ENCODE measurements at places on chromosomes 1 and 21.
A peak's percentile ranks its signal among the peaks of the same experiment; 100 is the strongest.

- no peak for DNase-seq
These were observed 10.9 kb upstream of the HES5 start for GRCh38 chr1:2540816-2541492.

- DNase-seq, result no peak
These were observed 4.9 kb downstream of the CSTB start for GRCh38 chr21:43771199-43771675.

- DNase-seq, result peak; percentile 70
These were observed 36.2 kb upstream of the KCNA10 start for GRCh38 chr1:110554871-110555801.

- no peak for DNase-seq
These were observed 93.0 kb downstream of the SPATA46 start for GRCh38 chr1:162283657-162284056.

DNA sequence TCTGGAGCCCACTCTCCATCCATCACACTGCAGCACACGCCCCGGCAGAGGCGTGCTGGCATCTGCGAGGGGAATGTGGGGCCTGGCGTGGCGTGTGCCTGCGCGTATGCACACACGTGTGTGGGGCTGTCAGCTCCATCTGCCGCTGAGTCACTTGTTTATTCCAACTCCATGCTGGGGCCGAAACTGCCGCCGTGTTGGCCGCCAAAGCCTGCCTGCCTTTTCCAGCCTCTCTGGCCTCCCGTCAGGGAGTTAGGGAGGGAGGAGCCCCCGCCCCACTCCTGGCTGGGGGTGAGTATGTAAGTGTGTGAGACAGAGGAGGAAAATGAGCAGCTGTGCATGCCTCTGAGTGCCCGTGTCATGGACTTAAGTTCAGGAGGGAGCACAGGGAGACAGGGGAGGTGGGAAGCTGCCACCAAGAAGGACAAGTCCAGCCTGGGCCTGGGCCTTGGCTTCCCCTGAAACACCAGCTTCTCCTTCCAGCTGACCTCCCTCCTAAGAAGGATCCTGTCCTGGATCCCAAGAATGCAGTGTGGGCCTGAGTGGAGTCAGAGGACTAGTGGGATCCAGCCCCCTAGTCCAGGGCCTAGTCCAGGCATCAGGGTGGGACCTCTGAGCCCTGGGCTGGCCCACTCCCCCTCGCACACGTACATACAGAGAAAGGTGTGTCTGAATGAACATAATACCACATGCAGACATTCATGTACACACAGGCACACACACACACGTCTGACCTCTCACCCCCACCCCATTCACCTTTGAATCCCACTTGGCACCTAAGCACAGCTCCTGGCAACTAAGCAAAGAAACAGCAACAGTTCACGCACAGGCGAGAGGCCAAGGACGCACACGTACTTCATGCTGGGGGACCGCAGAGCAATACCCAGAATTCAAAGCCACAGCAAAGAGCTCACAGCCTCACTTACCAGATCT, 24.7 kb downstream of the MEF2D start:
- DNase-seq, result no peak

GRCh38 chr1:201916649-201917249, 28.1 kb downstream of the SHISA4 start:
- DNase-seq, result peak; percentile 48

GRCh38 chr1:26225033-26225831, 8.8 kb upstream of the CEP85 start:
- no peak for DNase-seq

- no peak for DNase-seq
These were observed 81.3 kb downstream of the CLIC4 start for GRCh38 chr1:24826510-24826909.

DNA sequence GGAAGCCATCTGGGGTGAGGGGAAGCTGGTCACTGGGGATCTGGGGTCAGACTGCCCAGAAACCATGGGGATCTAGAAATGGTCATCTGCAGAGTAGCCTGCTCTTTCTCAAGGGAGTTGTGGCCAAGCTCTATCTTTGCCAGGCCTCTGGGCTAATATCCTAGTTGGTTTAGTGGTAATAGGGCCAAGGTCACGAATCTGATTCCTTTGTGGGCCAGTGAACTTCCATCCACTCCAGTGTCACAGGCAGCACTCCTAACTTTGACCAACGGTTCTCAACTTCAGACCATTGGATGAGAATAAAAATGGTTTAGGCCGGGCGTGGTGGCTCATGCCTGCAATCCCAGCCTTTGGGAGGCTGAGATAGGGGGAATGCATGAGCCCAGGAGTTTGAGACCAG, 28.1 kb upstream of the PPP2R5A start:
- DNase-seq, result no peak

GRCh38 chr1:117611894-117612483, 6.1 kb downstream of the TENT5C start:
- no peak for DNase-seq

- DNase-seq, result no peak
These were observed 25.1 kb downstream of the TMEM201 start for GRCh38 chr1:9613625-9614299.

GRCh38 chr1:155195201-155196102, 12.2 kb downstream of the THBS3 start:
- DNase-seq, result peak; percentile 41

DNA sequence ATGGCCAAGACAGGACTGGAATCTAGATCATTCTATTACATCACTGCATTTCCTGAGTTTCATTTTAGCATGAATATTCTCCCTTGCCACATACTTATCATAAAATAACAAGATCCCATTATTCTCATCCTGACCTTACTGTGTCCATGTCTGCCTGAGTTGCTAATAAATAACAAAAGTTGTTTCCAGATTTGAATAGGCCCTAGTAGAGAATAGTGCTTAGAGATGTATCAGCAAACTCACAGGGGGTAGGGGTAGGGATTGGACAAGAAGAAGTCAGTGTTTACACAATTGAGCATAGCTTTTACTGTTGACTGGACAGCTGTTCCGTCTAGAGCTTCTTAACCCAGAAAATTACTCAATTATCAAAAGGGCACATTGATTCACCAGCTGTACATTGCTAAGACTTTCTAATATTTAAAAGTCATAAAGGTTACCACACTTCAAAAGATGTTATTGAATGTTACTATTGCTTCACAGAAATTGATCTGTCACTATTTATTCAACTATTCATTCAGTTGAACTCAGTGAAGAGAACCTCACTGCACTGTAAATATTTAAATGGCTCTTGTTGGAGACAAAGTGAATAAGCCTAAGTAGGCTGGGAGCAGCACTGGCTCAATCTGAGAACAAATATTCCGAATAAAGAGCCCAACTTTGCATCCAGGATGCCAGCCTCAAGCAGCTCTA, 121.9 kb downstream of the NRIP1 start:
- peak; percentile 75 for DNase-seq

DNA sequence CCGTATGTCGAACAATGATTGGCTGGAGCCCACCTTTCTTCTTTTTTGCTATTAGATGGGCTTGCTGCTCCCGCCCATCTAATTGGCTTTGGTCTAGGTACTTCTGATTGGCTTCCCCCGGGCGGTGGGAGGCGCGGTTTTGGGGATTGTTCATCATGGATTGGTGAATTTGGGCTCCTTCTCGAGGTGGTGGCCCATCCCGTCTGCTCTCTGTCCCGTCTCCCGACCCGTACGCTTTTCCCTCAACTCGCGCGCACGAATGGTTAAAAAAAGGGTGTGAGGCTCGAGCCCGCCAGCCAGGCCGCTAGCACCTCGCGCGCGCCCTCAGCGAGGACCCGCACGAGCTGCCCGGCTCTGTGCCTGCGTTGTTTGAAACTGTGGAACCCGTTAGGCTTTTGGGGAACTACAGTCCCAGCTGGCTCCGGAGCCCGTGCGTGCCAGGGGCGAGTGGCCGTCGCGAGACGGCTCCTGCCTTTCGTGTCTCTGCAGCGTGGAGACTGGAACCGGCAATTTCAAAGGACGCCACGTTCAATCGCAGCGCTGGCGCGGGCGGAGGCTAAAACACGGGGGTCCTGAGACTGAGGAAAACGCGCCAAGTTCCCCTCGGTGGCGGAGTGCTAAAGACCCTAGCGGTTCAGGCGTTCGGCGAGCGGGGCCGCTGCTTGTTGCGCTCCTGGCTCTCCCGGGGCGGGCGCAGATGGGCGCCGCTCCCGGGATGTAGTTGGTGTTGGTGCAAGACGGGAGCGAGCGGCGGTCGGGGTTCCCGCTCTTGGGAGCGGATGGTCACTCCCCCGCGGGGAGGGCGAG, at the start of gene USP1:
TSS of gene USP1 (plus strand) at position 584 of the 807 bp plus-strand sequence. CDS start 2,819 bp downstream, outside the sequence.
- DNase-seq, result peak; percentile 100

- DNase-seq, result no peak
These were observed 33.0 kb upstream of the EPS8L3 start for GRCh38 chr1:109796484-109797302.

DNA sequence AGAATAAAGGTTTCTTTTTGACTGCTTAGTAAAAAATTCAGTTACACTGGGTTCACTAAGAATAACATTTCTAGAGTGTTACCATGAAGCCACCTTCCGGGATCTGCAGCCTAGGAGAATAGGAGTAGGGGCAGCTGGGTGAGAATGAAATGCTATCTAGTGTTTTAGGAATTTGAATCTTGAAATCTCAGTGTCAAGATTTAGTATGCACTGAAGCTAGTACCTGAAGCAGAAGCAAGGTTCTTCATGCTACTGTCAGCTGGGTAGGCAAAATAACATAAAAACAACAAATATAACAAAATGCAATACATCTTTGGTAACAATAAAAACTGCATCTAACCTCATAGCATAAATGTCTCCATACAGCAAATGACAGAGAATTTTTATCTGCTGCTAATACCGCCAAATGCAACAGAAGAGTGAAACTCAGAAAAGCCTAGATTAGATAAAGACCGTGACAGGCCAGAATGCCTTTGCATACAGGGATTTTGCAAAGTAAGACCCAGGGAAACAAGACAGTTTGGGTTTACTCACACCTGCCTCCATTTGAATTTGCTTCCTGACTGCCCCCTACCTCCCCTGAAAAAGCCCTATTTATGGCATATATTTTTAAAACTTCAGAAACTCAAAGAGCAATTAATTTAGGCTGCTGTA, 58.2 kb downstream of the GADD45A start:
- DNase-seq, result no peak

- DNase-seq, result no peak
These were observed 82.1 kb downstream of the OLFM3 start for GRCh38 chr1:101914473-101915242.

- DNase-seq, result no peak
These were observed 6.6 kb downstream of the ZBTB48 start for GRCh38 chr1:6586404-6586816.

DNA sequence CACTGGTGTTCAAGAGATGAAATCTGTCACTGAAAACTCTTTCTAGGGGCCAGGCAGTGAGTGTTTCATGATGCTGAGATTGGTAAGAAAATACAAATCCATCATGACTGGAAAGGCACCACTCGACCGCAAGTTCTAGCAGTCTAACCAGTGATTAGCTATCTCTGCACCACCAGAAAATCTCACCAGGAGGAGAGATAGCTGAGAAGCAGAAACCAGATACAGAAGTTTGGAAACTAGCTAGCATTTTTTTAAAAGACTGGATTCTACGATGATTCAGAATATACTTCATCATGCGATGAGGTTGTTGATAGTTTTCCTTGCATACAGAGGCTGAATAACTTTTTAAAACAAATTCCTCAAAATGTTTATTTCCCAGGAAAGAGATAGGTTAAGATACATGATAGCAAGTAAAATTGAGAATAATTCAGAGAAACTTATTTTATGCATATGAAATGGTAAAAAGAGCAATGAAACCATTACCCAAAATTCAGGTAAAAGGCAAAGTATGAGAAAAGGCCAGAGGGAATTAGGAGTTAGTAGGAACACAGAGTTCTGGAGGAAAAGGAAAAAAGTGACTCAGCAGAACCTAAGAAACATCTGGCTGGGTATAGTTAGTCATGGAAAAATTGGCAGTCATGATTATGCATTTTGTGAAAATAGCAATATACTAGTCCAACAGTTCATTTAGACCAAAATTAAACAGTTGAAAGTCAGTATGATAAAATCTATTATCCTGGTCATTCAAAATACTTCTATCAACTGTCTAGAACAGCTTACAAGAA, 3.3 kb upstream of the F3 start:
- DNase-seq, result no peak

GRCh38 chr1:65021795-65022194, 55.4 kb upstream of the JAK1 start:
- DNase-seq, result no peak

DNA sequence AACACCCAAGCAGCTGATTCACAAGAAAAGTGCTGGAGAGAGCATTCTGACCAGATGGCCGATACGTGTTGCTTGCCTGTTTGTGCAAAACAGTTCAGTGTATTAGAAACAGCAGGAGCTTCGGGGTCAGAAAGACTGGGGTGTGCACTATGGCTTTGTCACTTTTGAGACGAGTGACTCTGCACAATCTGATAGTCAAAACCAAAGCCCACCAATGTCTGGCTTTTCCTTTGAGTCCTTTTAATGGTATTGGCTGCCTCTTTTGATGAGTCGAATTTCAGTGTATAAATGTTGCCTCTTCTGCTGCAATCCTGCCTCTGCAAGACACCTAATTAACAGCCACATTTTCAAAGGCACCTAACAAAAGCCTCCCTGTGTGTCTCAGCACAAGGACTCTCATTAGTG, 444.6 kb downstream of the AJAP1 start:
- peak; percentile 6 for DNase-seq

- DNase-seq, result peak; percentile 44
These were observed 553.8 kb upstream of the CAMK1G start for GRCh38 chr1:209029737-209030136.

DNA sequence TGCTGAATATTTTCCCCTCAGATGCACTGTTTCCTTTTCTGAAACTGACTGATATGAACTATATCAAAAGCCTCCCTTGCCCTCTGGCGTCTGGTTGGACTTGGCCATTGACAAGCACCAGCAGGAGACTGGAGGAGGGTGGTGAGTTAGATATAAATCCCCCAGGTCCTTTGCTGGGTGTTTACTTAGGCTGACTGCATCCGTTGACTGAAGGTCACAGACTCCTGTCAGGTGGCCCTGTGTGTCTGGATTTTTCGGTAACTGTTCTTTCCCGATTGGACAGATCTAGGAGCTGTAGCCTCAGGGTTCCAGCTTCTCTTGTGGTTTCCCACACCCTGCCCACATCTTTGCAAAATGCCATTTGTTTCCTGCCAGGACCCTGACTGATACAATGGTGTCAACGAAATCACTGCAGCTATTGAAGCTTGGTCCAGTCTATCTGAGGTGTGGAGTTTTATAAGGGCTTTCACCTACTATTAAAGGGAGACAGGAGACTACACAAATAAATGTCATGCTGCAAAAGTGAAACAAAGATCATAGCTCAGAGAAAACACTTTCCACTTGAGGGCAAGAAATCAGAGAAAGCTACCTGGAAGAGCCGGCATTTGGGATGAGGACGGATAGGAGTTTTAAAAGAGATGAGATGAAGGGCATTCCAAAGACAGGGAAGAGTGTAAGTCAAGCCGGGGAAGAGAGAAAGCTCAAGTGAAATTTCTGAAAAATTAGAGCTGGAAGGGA, 1.5 kb upstream of the MAGI3 start:
- DNase-seq, result peak; percentile 90

GRCh38 chr1:6028042-6028850, 17.4 kb upstream of the KCNAB2 start:
- DNase-seq, result no peak

- DNase-seq, result no peak
These were observed 165.4 kb downstream of the RUNX1 start for GRCh38 chr21:34883491-34884271.

GRCh38 chr1:77282866-77283539, 1.2 kb downstream of the AK5 start:
- DNase-seq, result peak; percentile 58

GRCh38 chr21:36893581-36893980, 72.9 kb downstream of the HLCS start:
- DNase-seq, result no peak
